ENCODE measurements at places on chromosomes 2 and 18.

DNA sequence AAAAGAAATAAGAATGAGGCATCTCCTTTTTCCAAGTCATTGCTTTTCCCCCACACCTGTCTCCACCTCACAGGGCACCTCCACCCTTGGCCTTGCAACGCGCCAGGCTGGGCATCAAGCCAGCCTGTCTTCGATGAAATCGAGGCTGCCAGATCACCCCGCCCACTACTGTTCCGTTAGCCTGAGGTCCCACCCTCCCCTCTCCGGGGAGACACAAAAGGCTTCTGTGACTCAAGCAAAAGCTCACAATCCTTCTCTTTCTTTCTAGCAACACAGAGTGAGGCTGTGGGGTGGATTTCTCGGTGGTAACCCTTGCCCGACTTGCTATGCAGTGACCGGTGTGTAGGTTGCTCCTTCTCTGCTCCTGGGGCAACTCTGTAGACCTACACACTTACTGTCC lies 9.9 kb downstream of the TNP1 start:
- DNase-seq: no peak

- DNase-seq: no peak
Observed at GRCh38 chr18:10521566-10521965, 4.3 kb upstream of the NAPG start.

DNA sequence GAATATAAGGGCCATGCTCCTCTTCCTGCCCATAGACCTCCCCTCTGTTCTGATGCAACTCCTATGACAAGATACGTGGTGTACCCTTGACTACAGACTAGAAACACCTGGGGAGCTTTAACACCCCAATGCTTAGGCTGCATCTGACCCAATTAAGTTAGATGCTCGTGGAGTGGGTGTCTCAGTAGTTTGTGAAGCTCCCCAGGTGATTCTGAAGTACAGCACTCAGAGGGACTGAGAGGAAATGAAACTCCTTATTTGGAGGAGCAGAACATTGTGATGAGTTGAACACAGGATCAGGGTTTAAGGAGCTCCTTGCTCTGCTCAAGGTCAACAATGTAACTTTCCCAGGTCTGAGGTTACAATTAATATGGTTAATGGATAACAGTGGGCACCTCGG lies 80.3 kb upstream of the TTC39C start:
- DNase-seq: no peak

GRCh38 chr18:27778441-27778840 lies 398.5 kb downstream of the CDH2 start:
- DNase-seq: no peak

- no peak for DNase-seq
Observed at GRCh38 chr18:58993260-58993659, 128.6 kb downstream of the ZNF532 start.

DNA sequence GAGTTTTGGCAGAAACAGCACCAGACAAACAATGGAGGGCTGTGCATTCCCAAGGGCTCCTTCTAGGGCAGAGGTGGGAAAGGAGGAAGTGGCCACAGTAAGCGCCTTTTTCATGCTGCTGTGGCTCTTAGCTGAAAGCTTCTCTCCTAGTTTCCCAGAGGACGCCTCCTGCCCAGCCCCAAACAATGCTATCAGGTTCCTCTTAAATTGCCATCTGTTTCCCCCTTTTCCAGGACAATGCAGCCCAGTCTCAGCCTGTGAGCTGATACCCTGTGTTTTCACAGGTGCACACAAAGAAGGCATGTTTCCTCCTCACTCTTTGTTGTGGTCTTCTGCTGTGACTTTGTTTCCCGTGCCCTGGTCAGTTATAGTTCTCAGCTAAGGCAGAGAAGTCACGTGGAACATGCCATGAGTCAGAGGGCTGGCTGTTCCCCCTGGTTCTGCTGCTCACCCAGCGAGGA lies 5.4 kb upstream of the FAM124B start:
- peak; percentile 72 for DNase-seq

GRCh38 chr2:220781622-220782241 lies 790.4 kb downstream of the EPHA4 start:
- no peak for DNase-seq

DNA sequence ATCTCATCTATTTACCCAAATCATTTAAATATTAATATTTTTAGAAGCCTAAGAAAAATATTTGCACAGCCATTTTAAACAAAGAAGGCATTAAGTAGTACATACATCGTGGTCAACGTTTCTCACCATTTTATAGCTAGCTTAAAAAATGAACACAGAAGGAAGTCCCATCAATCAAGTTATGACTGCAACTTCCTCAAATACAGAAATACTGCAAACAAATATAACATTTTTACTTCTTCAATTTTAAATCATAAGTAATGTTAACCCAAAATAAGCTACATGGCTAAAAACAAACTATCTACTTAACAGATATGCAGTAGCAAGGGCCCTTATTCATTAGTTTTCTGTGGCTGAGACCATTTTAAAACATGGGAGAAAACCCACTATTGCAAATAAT lies 30.6 kb downstream of the ITSN2 start:
- no peak for DNase-seq

DNA sequence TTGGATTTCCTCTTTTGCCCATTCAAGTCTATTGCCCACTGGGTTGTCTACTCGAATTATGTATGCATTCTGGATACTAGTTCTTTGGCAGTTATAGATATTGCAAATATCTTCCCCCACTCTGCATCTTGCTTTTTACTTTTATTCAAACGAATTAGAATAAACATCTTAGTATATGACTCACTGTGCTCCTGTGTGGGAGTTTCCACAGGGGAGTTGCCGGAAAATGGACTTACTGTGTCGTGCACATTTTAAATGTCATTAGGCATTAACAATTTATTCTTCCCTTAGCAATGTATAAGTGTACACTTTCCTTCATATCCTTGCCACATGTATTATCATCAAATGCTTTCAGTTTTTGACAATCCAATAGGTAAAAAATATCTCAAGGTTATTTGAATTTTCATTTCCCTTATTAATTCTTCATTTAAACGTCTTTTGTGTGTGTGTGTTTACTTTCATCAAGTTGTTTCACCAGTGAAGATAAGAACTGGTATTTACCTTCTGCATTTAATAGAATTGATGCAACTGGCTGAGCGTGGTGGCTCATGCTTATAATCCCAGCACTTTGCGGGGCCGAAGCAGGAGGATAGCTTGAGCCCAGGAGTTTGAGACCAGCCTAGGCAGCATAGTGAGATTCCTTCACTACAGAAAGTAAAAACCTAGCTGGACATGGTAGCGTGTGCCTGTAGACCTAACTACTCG lies 4.6 kb upstream of the UGT1A5 start:
- DNase-seq: no peak

- peak; percentile 77 for DNase-seq
Observed at GRCh38 chr2:204325468-204325867, 219.8 kb upstream of the PARD3B start.

- DNase-seq: peak; percentile 28
Observed at GRCh38 chr2:111117598-111118480, 2.9 kb upstream of the BCL2L11 start.

- no peak for DNase-seq
Observed at GRCh38 chr2:109130723-109130995, 1.7 kb downstream of the SH3RF3 start.

GRCh38 chr2:17497718-17498117 lies 20.5 kb downstream of the RAD51AP2 start:
- DNase-seq: no peak

DNA sequence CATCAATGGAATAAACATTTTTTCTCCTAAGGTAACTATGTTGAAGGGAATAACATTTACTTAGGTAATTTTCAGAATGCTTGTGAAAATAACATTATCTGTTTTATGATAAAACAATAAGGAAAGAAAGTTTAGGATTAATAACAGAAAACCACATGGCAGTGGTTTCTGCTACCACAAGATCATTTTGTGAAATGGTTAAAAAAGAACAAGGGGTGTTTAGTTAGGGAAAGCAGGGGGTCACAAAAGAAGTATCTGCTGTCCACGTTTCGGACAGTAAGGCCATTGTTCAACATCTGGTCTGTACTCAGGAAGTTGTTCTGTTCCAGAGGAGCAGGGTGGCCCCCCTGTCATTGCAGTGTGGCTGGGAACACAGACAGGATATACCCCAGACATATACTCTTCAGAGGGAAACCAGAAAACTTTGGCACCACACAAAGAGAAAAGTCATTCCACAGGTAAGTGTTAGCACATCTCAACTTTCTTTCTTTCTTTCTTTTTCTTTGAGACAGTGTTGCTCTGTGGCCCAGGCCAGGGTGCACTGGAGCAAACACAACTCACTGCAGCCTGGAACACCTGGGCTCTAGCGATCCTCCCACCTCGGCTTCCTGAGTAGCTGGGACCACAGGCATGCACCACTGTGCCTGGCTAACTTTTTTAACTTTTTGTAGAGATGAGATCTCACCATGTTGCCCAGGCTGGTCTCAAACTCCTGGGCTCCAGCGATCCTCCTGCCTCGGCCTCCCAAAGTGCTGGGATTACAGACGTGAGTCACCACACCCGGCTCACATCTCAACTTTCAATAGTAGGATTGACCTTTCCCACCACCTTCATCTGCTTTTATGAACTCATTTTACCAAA lies 14.8 kb upstream of the ARL5A start:
- no peak for DNase-seq

DNA sequence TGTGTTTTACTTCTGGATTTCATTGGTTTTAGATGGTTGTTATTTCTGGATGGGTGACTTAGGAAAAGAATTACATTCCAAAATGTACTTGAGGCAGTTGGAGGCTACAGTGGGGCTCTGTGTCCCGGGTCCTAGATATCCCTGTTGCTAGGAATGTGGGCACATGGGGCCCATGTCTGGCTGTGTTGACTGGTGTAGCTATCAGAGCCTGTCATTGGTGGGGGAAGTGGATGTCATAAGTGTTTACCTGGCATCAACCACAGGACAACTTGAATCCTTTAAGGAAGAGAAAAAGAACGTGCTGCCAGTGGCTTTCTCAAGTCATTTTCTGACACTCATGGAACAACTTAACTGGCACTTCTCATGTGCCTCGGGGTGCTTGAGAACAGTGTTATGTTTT lies 30.4 kb downstream of the IL18R1 start:
- DNase-seq: no peak

GRCh38 chr2:169808221-169808620 lies 9.6 kb downstream of the SSB start:
- DNase-seq: no peak

- no peak for DNase-seq
Observed at GRCh38 chr2:207911856-207912255, 113.5 kb downstream of the PLEKHM3 start.

DNA sequence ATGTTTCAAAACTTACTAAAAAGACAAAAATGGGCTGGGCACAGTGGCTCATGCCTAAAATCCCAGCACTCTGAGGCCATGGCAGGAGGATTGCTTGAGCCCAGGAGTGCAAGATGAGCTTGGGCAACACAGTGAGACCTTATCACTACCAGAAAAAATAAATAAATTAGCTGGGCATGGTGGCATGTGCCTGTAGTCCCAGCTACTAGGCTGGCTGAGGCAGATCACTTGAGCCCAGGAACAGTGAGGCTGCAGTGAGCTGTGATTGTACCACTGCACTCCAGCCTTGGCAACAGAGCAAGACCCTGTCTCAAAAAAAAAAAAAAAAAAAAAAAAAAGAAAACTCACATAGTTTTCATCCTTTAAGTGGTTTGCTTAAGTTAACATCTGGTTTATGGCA lies 6.4 kb downstream of the TSPYL6 start:
- no peak for DNase-seq

GRCh38 chr2:45049569-45050336 lies 40.5 kb upstream of the SIX2 start:
- no peak for DNase-seq

DNA sequence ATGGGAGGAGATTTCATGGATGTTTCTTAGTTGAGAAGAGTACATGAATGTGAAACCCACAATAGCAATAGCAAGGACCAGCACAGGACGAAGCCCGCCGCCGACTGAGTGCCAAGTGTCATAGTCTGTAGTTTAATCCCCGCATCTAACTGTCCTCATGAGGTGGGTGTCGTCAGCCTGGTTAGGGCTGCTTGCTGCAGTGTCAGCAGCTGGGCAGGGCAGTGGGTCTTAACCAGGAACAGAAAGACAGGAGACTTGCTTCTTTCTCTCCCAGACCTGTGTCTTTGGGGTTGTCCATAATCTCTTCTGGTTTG lies 146.6 kb downstream of the VAPA start:
- no peak for DNase-seq

DNA sequence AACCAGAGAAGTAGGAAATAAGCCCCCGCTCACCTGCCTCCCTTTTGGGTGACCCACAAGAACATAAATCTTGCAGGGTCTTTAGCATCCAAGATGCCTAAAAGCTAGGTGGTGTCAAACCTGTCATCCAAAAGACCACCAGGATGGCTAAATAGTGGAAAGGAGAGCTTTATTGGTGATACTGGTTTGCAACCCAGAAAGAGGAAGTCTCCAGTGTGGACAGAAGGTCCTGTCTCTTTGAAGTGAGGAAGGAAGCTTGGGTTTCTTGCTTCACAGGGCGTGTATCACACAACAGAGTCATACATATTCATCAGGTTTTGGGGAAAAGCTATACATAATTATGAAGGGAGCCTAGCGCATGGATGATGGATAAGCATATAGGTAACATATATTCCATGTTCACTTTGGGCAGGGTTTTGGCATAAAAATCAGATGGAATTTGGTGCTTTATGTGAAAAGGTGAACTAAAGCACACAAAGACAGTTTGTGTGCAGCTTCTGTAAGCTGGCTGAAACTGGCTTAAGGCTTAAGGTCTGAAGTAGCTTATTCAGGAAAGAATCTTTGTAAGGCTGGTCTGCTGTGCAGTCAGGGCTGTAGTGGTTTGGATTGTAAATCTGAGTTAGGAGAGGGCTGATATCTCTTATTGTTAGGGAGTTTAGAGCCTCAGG lies 102.2 kb upstream of the MSH2 start:
- no peak for DNase-seq

- DNase-seq: no peak
Observed at GRCh38 chr2:241742320-241742939, 8.0 kb downstream of the D2HGDH start.

DNA sequence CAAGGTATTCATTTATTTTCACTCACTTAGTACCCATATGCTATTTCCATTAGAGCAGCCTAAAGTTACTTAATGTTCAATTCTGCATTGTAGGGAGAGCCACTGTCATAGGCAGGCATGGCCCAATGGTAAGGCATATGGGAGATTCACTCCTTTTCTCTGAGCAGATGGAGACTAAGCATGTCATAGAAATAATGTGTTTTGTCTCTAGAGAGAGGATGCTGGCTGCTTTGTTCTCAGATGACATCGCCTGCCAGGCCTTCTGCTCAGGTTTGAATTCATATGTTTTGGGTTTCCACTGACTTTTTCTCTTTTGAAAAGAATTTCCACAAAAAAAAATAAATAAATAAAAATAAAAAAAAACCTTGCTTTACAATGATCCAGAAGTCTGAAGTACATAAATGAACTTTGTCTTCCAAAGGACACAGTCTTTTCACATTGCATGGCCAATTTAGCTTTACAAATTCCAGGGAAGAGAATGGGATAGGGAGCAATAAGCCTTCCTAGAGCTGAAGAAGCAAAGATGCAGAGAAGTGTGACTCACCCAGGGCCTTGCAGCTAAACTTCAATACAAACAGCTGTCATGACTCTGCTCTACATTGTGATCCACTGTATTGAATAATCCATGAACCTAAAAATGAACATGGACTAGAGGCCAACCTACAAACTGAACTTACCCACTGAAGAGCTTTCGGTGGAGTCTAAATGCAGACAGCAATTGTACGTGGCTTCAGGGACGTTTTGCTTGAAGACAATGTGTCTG lies 422.5 kb downstream of the CMPK2 start:
- DNase-seq: no peak

- DNase-seq: no peak
Observed at GRCh38 chr2:160298960-160299359, 98.9 kb upstream of the ITGB6 start.

All from endothelial cell (in vitro differentiated cells).